CD4-positive, alpha-beta T cell treated with Interleukin-17A for 1 hour (primary cell): ENCODE measurements at places on chromosomes 7 and 10.
A peak's percentile ranks its signal among the peaks of the same experiment; 100 is the strongest.

- DNase-seq = no peak
Measured at GRCh38 chr7:137266764-137267163, 76.8 kb downstream of the PTN start.

- DNase-seq = peak; percentile 61
Measured at GRCh38 chr10:133275684-133276092, 980 bp downstream of the ADAM8 start.

- DNase-seq = no peak
Measured at GRCh38 chr7:49321843-49322242, 397.5 kb downstream of the CDC14C start.

- no peak for DNase-seq
Measured at GRCh38 chr10:35889971-35890675, 248.0 kb upstream of the FZD8 start.

- DNase-seq = no peak
Measured at GRCh38 chr10:31219306-31219705, 99.7 kb upstream of the ZEB1 start.

DNA sequence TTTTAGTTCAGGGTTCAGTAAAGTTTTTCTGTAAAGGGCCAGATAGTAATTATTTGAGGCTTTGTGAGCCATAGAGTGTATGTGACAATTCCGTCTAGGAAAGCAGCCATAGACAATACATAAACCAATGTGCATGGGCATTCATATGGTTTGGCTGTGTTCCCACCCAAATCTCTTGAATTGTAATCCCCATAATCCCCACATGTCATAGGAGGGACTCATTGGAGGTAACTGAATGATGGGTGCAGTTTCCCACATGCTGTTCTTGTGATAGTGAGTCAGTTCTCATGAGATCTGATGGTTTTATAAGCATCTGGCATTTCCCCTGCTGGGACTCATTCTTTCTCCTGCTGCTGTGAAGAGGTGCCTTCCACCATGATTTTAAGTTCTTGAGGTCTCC, 29.9 kb downstream of the SEC61G start:
- no peak for DNase-seq

- no peak for DNase-seq
Measured at GRCh38 chr7:39183796-39184195, 206.1 kb downstream of the POU6F2 start.

- DNase-seq = no peak
Measured at GRCh38 chr10:95391581-95392216, 100.9 kb upstream of the PDLIM1 start.

GRCh38 chr10:131201741-131202515, 109.6 kb downstream of the TCERG1L start:
- no peak for DNase-seq

GRCh38 chr7:776381-776780, 49.3 kb upstream of the PRKAR1B start:
- DNase-seq = no peak

DNA sequence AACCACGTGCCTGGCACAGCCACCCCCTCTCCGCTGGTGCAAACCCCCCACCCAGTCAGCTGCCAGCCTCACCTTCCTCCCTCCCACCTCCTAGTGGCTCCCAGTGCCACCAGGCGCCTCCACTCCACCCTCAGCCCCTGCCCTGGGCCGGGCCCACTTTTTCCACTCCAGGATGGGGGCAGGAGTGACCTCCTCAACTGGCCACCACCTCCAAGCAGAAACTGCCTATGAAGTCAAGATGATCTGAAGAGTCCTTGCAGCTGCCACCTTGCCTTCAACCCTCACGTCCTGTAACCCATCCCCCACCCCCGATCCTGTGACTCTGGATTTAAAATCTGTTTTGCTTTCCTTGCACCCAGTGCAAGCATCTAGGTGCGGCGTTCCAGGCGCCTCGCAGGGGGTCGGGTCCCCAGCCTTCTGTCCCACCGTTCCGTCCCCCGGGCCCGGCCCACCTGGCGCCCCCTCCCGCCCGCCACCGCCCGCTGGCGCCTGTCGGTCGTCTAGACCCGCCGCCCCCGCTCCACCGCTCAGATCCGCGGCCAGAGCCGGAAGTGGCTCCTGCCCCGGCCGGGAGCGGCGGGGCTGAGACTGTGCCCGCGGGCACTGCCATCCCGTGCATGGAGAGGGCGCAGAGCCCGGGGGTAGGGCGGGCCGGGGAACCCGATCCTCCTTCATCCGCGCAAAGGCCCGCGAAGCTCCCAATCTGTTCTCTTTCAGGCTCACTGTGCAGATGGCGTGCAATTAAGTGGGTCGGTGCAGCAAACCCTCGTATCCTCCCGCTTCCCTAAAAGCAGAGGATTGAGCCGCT, 51.2 kb upstream of the GTF2I start:
- peak; percentile 25 for DNase-seq

GRCh38 chr10:80443531-80443974, 10.6 kb upstream of the TSPAN14 start:
- DNase-seq = no peak

DNA sequence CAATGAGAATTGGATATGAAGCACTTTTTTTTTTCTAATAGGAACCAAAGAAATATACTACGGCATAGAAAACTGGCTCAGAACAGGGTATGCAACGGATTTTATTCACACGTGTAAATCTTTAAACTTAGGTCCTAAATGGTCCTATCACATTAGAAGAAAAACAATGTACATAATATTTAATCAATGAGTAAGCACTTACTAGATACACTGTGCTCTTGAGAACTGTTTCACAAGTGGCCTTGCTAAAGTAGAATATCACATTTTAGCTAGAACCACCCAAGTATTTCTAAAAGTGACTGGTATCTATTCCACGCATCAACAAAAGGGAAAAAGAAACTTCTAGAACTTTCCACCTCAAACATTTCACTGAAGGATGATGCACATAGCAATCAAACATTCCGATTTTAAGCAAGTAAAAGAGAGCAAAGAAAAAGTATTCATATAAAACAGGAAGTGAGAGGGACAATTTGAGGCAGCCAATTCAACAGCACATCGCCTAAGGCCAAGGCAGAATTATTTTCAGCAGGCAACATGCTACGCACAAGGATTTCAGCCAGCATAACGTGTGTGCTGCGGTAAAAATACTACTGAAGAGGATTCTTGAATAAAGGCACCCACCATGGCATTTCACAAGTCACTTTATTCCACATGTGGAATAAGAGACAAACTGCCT, 55.8 kb downstream of the PARD3 start:
- no peak for DNase-seq

DNA sequence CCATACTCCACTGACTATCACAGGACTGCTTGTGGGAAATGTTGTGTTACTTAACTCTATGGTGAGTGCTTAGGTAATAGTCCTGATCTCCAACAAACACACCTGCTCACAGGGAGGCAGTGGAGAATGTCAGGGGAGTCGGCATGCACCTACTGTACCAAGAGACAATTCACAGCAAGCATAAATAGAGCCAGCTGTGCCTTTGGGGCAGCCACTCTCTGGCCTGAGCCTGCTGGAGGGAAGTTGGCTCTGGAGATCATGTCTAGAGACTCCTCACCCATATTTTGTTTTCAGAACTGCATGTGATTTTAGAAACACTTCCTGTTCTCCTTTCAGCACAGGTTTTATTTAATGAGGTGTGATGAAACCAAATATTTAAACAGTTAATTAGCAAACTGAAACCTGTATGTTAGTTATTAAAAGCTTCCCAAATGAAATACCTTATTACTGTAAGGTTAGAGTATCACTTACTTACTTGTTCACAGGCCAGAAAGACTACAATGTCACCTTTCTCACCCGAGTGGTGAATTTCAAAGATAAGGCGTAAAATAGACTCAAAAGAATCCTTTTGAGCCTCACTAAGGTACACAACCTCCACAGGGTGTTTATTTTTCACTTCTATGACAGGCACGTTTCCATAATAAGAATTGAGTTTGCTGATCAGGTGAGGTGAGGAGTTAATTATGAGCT, 21.8 kb downstream of the DHX32 start:
- no peak for DNase-seq

- peak; percentile 43 for DNase-seq
Measured at GRCh38 chr7:1555813-1556543, at the start of gene TMEM184A. TSS of gene TMEM184A (minus strand) at chr7:1556205. CDS start at chr7:1555484, 721 bp downstream.

GRCh38 chr10:33233635-33234034, 100.8 kb downstream of the NRP1 start:
- DNase-seq = no peak

- DNase-seq = no peak
Measured at GRCh38 chr10:49404321-49404878, 8.5 kb upstream of the DRGX start.

DNA sequence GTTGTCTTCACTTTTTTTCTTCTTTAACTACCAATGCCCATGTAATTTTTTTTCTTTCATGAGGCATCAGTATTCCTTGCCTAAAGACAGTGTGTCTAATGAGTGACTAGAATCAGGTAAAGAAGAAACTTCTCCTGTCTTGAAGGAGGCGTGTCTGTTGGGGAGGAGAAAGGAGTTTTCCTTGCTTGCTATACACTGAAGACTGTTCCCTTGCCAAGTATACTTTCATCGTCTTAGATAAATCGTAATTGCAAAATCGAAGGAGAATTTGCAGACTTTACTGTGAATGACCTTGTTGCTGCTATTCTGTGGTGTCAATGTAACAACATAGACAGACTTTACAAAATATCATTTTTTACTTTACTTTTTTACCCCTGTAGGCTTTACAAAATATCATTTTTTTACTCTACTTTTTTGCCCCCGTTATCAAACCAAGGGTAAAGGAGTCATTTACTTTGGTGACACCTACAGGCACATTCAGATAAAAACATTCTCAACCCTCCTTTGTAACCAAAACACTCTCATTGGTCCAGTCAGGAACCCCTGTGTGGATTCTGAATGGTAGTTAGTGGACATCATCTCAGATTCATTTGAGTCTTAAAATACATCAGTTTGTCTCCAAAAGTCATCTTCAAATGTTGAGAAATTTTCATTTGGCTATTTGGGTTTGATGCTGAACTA, 232.4 kb downstream of the AHR start:
- DNase-seq = peak; percentile 18

- no peak for DNase-seq
Measured at GRCh38 chr10:75492173-75492925, 60.9 kb downstream of the LRMDA start.

DNA sequence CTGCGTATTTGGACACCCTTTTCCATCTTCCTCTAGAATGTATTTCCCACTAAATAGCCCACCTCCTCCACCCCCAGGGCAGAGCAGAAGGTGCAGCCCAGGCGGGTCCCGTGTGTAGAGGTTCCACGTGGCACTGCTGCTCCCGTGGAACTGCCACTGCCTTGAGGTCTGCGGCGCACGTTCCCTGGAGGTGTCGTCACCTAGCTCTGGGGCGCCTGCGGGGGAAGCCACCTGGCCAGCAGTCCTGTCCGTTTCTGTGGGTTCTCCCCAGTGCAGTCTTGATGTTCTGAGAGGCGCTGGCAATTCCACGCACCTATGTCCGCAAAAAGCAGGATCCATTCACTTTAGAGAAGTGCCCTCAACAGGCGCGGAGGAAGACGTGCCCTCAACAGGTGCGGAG, 21.9 kb downstream of the BNIP3 start:
- DNase-seq = no peak

GRCh38 chr7:121480566-121481335, 84.6 kb upstream of the FAM3C start:
- no peak for DNase-seq

DNA sequence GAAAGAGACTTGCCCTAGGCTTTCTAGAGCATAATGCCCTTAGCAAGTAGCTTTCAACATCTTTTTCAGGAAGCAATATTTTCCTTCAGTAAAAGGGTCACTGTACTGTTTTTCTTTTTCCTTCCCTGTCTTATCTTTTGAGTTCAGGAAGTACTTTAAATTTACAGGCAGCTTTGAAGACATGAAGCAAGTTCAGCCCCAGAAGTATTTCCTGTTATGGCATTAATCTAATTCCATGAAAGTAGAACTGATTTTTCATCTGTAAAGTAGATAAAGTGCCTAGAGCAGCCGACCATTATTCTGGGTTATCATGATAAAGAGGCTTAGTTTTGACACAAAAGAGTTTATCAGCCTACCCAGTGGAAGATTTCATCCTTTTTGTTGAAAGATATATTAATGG, 288.2 kb downstream of the ADK start:
- DNase-seq = no peak

GRCh38 chr7:39540320-39540719, 25.9 kb upstream of the YAE1 start:
- DNase-seq = no peak

DNA sequence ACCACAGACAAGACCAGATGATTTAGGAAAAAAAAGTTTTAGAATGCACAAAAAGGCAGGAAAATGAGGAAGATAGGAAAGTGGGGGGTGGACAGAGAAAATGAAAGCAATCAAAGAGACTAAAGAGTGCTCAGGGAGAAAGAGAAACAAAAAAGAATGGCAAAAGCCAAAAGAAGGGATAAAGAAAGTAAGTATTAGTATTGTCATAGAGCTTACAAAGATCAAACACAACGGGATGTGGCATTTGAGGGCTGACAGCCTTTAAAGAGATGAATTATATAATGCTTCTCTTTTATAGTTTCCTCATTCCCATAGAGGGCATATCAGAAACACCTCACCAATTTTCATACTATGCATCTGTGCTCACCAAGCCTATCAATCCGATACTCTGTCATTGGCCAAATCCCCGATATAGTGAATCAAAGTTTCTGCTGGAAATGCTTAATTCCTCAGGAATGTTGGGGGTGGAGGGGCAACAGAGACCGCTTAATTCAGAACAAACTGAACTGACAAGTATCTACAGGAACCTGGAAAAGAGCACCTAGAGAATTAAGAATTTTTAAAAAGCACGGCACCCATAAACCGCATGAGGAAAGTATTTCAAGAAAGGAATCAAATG, 2.7 kb downstream of the COG5 start:
- DNase-seq = peak; percentile 55

DNA sequence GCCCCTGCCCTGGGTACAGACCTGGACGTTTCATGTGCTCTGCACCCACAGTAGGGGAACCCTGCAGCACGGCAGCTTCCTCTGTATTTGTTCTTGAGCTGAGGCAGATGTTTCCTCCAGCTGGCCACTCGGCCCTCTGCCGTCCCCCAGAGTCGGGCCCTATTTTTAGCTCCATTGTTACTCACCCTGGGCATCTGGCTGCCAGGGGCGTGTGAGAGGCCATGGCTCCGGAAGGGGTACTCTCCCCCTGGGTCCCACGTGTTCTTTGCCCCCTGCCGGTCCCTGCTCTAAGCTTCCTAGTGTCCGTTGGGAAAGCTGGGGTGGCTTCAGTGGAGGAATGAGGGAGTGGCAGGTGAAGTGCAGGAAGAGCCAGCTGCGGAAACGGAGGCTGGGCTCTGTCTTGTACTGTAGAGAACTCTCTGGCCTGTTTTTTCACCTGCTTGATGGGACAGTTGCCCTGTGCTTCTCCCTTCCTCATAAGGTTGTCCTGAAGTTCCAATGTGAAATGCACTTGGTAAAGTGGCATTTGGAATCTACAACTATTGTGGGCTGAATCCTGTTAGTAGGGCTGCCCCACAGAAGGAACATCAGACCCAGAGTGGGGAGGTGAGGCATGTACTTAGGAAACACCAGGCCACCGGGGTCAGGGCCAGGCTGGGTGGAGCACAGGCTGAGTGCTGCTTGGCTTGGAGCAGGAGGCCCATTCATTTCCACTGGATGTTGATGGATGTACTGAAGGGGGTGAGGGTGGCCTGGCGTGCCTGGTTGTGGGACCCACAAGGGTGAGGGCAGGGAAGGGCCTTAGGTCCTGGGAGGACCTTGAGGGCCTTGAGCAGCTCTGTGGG, 30.6 kb downstream of the PALD1 start:
- DNase-seq = no peak

GRCh38 chr7:147803606-147804005, 787.0 kb upstream of the C7orf33 start:
- DNase-seq = no peak
